ENCODE measurements at places on chromosomes 12 and 14.

GRCh38 chr12:29562110-29562804, 64.8 kb upstream of the OVCH1 start:
- no peak for DNase-seq

GRCh38 chr14:101926085-101926484, 38.3 kb upstream of the DYNC1H1 start:
- DNase-seq: no peak

- DNase-seq: no peak
Observed at GRCh38 chr12:68614769-68615168, 4.1 kb downstream of the RAP1B start.

- no peak for DNase-seq
Observed at GRCh38 chr12:125999628-126000027, 934.4 kb downstream of the AACS start.

- peak; percentile 4 for DNase-seq
Observed at GRCh38 chr12:124036657-124037109, 63.7 kb downstream of the ZNF664 start.

DNA sequence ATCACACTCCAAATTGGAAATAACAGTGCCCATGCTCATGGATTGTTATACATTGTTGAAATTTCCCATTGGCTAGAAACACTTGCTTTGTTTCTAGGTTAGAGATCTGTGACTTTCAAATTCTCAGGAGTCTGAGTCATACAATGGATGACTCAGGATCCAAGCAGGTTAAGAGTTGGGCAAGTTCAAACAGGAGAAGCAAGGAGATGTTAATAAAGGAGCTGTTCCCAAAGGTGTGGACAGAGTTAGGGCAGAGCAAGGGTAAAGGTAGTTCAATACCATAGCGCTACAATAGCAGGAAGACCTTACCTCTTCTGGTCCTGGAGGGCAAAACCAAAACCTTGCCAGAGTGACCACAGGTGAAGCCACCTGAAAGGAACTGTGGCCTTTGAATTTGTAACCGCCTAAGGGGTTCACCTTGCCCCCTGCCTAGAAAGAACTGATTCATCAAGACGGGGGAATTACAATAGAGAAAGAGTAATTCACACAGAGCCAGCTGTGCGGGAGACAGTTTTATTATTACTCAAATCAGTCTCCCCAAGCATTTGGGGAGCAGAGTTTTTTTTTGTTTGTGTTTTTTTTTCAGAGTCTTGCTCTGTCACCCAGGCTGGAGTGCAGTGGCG, 4.2 kb upstream of the AMN1 start:
- no peak for DNase-seq

GRCh38 chr14:94857950-94858349, 88.0 kb upstream of the GSC start:
- no peak for DNase-seq

DNA sequence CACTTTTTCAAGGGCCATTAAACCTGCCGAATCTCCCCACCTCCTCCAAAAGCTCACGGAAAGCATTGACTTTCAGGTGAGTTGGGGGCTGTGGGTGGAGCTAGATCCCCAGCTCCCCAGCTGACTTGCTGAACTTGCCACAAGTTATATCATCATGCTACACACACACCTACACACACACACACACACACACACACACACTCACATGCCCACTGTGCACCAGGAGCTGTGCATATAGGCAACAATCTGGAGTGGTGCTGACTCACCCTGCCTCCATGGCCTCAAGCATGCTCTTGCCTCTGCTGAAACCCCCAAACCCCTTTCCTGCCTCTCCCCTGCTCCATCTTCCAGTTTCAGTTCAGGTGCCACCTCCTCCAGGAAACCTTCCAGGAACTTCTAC, 26.1 kb downstream of the SERPINA3 start:
- no peak for DNase-seq

- no peak for DNase-seq
Observed at GRCh38 chr12:31589598-31589903, 1.4 kb downstream of the DENND5B start.

DNA sequence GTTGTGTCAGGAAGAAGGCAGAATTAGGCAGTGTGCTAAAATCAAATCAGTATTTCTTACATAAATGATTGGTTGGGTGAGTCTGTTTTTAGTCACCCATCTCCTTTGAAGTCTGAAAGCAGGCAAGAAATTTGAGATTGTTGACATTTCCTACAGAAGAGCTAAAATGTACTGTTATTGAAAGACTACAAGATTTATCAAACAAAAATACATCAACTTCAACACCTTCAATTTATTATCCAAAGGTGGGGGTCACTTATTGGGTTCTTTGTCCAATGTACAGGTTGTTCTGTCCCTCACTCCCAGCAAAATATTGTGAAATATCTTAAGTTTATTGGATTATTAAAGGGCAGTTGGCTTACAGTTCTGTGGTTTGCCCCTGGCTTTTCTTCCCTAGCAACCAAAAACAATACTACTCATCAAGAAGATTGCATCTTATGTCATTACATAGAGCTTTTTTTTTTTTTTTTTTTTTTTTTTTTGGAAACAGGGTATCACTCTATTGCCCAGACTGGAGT, 20.6 kb upstream of the PKP2 start:
- DNase-seq: no peak

GRCh38 chr12:25417071-25417470, 136.0 kb downstream of the LMNTD1 start:
- DNase-seq: no peak

DNA sequence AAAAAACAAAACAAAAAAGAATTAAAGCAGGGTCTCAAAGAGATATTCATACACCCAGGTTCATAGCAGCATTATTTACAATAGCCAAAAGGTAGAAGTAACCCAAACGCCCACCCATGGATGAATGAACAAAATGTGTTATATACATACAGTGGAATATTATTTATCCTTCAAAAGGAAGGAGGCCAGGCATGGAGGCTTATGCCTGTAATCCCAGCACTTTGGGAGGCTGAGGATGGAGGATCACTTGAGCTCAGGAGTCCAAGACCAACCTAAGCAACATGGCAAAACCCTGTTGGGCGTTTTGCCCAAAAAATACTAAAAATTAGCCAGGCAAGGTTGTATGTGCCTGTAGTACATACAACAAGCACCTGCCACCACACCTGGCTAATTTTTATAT, 4.6 kb downstream of the METTL3 start:
- no peak for DNase-seq

DNA sequence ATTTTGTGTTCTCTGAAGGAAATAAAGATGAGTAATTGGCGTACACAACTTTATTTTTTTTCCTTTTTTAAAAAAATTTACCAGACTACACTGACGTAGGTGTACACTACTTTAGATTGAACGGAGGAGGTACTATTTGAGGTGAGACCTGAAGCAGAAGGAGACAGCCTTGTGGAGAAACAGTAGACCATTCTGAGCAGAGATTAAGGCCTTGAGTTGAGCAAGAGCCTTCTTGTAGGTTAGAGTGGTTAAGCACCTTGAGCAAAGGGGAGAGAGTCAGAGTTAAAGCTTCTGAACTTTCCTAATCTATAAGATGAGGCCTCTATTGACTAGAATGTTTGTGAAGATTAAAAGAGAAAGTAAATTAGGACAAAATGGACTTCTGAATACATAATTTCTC, 2.5 kb downstream of the LEMD3 start:
- DNase-seq: no peak

- no peak for DNase-seq
Observed at GRCh38 chr12:101221301-101221700, 11.3 kb upstream of the SLC5A8 start.

Data from activated T-helper 1 cell treated with Interleukin-2 at 50 U/mL for 16 hours (primary cell).